ENCODE measurements at places on chromosomes 12 and 14.

DNA sequence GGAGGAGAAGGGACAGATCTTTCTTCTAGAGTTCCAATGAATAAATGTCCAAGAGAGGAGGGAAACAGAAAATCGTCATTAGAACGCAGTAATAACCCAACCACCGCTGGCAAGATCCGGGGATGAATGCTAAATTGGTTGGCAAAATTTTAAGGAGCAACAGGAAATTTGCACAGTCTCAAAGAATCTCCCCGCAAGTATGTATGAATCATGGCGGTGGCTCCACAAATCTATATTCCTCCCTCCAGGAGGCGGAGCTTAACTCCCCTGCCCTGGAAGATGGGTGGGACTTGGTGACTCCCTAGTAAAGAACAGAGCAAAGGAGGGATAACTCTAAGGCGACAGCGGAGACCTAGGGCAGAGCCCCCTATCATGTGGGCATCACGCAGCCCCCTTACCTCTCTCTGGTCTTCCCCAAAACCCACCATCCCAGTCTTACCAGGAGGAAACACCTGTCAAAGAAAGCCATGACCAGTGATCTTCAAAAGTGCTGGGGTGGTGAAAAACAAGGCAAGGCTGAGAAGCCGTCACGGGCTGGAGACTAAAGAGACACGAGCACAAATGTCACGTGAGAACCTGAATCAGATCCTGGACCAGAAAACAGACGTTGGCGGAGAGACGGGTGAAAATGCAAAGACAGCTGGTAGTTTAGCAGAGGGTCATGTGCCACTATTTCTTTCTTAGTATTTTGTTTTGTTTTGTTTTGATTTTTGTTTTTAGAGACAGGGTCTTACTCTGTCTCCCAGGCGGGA, 125.8 kb downstream of the NCOR2 start:
- DNase-seq = no peak

DNA sequence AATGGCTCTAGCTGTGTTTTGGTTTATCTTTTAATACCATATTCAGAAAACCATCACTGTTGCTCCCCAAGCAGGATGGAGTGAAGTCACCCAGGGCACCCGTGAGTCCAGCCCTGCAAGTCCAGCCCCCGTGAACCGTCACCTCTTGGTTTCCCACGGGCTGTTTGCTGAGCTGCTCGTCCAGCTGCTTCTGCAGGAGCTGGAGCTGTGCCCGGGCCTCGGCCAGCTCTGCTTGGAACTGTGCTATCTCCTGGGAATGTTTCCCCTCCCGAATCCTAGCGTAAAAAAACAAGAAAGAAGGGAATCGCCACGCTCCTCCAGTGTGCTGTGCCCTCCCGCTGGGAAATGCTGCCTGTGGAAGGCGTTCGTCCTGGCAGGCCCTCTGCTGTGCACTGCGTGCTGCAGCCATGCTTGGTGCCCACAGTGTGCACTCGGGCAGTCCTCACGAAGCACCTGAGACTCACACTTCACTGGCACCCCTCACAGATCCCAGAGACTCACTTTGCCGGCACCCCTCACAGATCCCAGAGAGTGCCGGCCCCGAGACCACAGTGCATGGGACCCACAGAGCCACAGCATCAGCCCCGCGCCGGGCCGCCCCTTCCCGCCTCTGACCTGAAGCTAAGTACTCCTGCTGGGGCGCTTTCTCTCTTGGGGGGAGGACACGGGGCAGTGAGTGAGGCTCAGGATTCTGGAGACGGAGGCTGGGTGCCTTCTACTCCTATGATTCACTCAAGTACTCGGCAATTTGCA, 15.4 kb upstream of the ANKLE2 start:
- DNase-seq = no peak

- no peak for DNase-seq
Observed at GRCh38 chr12:67237231-67237630, 31.9 kb upstream of the CAND1 start.

DNA sequence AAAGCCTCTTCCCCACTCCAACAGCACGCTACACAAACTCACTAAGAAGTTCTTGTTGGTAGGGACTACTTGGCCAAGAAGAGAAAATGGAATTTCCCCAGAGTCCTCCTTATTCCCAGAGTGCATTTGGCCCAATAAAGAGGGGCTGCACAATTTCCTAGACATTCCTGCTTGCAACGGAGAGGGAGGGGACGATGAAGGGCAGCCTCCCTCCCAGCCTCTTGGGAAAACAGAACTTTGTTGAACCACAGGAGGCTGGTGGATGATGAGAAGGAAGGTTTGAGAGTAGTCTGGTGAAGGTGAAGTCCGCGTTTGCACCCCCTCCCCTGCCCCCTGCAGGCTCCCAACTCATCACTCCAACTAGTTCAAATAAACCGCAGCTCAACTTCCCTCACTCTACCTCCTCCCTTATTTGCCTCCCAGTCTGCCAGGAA, 19.1 kb upstream of the TBX3 start:
- no peak for DNase-seq

- DNase-seq = no peak
Observed at GRCh38 chr12:31408763-31409162, 82.8 kb upstream of the SINHCAF start.

GRCh38 chr12:54988402-54989054, 4.0 kb upstream of the TESPA1 start:
- DNase-seq = no peak

DNA sequence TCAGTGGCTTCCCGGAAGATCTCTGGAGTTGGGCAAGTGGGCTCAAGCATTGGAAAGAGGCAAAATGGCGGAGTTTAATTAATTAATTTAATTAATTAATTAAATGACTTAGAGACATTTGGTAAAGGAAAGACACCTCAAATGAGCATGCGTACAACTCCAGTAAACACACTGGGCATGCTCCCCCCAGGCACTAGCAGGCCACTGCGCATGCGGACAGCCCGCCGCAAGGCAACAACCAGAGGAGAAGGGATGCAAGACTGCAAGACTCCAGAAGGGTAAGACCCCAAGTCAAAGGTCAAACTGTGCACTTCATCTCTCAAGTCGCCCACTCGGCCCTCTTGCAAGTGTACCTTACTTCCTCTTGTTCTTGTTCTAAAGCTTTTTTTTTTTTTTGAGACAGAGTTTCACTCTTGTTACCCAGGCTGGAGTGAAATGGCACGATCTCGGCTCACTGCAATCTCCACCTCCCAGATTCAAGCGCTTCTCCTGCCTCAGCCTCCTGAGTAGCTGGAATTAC, 57.8 kb upstream of the PSMC1 start:
- DNase-seq = no peak

- DNase-seq = no peak
Observed at GRCh38 chr14:101150039-101150610, 246.6 kb upstream of the RTL1 start.

- DNase-seq = no peak
Observed at GRCh38 chr14:40386433-40386832, 954.2 kb upstream of the FBXO33 start.
